CD4-positive, alpha-beta T cell treated with Interleukin-4 for 4 hours (primary cell): ENCODE measurements at places on chromosomes 7 and 10.

DNA sequence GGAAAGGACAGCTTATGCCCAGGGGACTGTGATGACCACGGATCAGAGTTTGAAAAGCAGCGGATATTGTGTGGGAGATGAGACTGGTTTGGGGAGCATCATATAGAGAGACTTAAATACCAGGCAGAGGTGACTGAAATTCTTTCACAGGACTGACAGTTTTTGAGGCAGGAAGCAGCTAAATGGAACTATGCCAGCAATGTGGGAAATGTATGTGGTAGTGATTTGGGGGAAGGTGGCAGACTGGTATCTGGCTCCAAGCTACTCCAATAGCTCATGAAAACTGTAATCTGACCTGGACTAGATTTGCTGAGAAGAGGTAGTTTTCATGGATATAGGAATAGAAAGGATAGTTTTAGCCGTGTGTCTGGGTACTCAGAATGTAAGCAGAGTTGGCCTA is 592.6 kb downstream of the REEP3 start:
- no peak for DNase-seq

DNA sequence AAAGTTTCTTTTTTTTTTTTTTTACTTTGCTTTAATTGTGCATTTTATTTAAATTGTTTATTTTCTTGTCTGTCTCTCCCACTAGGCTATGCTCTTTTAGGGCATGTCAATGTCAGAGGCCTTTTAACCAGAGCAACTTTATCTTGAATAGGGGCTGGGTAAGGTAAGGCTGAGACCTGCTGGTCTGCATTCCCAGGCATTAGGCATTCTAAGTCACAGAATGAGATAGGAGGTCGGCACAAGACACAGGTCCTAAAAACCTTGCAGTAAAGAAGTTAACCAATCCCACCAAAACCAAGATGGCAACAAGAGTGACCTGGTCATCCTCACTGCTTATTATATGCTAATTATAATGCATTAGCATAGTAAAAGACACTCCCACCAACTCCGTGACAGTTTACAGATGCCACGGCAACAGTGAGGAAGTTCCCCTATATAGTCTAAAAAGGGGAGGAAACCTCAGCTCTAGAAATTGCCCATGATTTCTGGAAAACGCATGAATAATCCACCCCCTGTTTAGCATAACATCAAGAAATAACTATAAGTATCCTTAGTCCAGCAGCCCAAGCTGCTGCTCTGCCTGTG is 47.0 kb upstream of the FRMD4A start:
- no peak for DNase-seq

DNA sequence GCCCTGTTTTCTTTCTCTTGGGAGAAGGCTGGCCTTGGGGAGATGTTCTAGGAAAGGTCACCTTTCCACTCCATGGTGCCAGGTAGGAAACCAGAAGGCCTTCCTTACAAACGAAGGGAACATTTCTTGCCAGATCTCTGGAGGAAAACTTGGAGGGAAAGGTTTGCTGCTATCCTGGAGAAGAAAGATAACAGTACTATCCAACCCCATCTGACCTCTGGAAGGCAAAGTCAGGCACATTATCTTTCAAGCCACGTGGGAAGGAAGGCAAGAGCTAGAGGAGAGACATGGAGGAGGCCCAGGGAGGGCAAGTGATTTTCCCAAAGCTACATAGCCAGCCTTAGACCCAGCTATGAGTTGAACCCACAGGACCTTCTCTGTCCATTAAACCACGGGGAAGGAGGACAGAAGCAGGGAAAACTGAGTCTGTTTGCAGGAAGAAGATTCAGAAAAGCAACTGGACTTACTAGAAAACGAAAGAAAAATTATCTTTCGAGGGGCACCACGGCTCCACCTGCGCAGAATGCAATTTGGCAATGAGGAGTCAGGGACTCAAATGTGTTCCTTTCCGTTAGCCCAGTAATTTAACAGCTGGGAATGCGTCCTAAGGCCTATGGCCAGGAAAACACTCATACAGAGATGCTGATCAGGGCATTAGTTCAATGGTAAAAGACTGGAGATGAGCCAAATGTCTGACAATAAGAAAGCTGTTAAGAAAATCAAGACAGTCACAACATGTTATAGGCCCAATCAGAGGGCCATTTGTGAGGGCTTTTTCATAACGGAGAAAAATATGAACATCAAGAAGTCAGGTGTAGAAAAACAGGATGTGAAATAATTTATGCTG is 32.0 kb upstream of the PSAP start:
- DNase-seq = no peak

DNA sequence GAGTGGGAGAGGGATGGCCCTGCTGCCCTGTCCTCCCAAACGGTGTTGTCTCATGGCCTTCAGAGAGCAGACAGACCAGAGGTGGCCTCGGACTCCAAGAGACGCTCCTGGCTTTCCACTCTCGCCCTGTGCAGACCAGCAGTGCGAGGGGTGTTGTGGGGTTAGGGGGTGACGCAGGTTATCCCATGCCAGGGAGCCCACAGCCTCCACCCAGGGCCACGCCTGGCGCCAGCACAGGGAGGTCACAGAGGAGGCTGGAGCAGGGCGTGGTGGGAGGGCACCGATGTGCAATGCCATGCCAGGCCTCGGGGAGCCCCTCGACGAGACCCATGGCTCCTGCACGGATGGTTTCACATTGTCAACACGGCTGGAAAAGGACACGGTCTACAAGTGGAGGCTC is 52.1 kb downstream of the INPP5A start:
- no peak for DNase-seq

DNA sequence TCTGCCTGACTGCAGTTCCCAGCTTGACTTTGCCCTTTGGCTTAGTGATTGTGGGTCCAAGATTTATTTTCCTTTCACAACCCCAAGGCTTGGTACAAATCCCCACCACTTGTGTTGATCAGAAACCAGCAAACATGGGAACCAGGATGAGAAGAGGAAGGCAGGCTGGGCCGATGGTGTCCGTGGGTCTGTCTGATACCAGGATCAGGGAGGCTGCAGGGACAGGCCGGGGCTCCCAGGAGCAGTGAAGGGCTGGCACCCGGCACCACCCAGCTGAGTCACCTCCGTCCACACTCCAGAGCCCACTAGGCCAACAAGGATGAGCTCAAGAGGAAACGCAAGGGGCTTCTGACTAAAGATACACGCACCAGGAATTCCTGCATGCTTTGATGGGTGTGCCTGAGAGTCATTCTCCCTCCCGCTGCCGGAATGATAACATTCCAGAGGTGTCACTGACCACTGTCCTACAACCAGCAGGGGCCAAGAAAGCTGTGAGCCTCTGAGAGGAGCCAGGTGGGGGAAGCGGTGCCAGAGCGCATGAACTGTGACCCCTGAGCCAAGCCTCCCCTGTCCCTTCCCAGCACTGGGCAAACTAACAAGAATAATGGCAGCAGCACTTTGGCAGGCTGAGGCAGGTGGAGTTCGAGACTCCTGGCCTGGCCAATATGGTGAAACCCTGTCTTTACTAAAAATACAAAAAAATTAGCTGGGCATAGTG is 29.2 kb upstream of the PROSER2 start:
- no peak for DNase-seq

DNA sequence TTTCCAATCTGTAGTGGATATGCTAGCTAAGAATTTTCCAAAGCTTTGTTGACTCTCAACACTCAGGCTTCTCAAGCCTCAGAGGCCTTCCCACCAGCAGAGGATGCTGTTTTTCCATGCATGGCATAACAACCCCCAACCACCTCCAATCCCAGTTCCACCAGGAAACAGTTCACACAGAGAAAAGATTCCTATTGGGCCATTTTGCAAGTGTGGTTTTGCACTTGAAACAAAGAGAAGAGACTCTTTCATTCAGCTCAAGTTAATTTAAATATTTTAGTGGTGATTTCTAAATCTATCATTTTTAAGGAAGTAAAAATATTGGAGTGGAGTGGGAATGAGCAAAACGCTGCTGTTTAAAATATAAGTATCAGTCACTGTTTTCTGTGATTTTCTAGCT is 105.6 kb upstream of the COL1A2 start:
- DNase-seq = no peak
